Stimulated activated CD4-positive, alpha-beta T cell treated with anti-CD3 and anti-CD28 coated beads, Interleukin-2, amount 100 ng/mL, for 24 hours (primary cell): ENCODE measurements at places on chromosomes 16 and 17.

- no peak for DNase-seq
Measured at GRCh38 chr16:72926177-72927070, 121.5 kb downstream of the ZFHX3 start.

- DNase-seq = no peak
Measured at GRCh38 chr17:385836-386140, 33.2 kb upstream of the RPH3AL start.

- DNase-seq = no peak
Measured at GRCh38 chr16:68786685-68787418, 49.8 kb downstream of the CDH1 start.

- no peak for DNase-seq
Measured at GRCh38 chr16:88628512-88628974, 9.8 kb upstream of the IL17C start.

DNA sequence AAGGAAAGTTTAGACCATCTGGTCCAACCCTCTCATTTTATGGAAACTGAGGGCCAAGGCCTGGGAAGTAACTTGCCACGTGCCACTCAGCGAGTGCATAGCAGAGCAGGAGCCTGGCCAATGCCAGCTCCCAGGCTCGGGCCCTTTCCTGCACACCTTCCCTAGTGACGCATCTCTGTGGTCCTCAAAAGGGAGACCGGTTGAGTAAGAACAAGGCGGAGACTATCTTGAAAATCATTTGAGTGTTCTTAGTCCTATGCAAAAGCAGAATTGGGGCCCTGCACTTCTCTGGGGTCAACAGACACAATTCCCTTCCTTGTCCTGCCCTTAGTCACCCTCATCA, 2.8 kb downstream of the CCL4 start:
- DNase-seq = no peak

DNA sequence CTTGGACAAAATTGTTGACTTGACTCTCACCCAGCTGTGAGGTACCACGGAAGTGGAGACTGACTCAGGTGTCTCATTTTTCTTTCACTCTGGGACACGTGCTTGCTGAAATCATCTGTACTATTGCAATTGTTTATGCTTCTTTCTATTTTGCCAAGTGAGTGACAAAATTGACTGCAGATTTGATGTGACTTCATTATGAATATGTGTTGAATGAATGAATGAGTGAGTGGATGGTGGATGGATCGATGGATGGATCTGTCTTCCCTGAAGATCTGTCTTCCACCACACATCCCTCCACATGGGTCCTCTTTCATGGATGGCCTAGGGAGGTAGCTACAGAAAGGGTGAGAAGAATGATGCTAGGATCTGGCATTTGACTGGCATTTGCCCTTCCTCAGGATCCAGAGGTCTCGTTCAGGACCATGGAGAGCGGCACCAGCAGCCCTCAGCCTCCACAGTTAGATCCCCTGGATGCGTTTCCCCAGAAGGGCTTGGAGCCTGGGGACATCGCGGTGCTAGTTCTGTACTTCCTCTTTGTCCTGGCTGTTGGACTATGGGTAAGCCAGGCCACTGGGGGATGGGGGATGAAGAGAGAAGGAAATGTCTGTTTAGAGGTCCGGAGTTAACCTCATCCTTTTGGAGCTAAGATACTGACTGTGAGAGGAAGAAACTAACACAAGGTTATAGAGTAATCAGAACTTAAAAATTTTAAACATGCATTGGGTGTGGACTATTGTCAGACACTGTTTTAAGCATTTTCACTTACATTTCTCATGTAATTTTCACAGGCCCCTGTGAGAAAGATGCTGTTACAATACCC, 12.7 kb downstream of the SLC5A11 start:
- peak; percentile 66 for DNase-seq

- DNase-seq = peak; percentile 27
Measured at GRCh38 chr17:69326377-69327059, 415 bp downstream of the ABCA5 start.

DNA sequence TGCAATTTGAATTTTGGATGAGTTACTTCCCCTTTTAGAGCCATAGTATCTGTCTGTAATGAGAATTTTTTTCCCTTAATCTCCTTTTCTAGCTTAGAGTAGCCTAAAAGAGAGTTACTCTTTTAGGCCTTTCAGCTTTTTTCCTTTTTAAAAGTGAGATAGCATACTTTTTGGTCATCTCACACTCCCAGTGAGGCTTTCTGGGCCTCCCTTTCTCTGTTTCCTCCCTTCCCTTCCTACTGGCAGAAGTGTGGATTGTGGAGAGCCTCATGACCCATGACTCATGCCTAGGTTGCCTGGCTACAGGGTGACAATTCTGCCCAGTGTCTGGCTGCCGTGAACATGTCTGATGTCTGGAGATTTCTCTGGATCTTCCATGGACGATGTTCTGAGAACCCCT, 15.2 kb downstream of the KRT23 start:
- no peak for DNase-seq

GRCh38 chr16:89484923-89485679, 5.3 kb downstream of the ANKRD11 start:
- no peak for DNase-seq

DNA sequence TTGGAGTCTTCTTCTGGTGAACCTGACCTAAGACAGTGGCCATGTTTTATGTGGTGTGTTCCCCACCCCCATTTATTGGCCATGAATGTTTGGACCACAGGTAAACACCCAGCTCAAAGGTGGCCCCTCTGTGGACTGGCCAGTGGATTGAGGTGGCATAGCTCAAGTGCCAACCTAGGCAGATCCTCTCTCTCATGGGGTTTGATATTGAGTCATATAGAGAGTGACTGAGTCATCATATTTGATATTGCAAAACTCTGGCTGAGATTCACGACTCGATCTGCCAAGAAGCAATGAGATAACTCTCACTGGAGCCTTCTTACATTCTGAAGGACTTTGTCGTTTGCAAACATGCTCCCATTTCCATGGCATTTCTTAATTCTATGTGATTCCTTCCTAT, 10.5 kb upstream of the TEKT3 start:
- DNase-seq = no peak

DNA sequence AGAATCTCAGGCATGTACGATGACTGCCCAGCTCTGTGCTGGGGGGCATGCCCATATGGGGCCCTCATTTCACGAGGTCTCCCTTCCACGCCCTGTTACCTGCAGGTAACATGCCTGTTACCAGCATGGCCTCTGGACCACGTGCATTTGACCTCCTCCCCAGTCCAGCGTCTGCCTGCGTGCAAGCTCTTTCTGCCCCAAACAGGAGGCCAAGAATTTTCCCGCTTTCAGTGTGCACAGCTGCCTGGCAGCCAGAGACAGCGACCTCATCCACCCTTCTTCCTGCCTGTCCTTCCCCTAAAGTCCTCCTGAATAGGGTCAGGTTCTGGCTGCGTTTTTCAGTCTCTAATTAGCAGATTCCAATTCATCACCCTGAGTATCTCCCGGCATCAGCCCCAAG, 306.5 kb upstream of the ZFHX3 start:
- DNase-seq = no peak

GRCh38 chr17:7509937-7510336, 25.8 kb downstream of the POLR2A start:
- DNase-seq = no peak

GRCh38 chr17:9044772-9045463, 23.6 kb downstream of the NTN1 start:
- no peak for DNase-seq
